Activated T-cell treated with anti-CD3 and anti-CD28 coated beads for 48 hours (primary cell): ENCODE measurements at places on chromosomes 6 and 20.

DNA sequence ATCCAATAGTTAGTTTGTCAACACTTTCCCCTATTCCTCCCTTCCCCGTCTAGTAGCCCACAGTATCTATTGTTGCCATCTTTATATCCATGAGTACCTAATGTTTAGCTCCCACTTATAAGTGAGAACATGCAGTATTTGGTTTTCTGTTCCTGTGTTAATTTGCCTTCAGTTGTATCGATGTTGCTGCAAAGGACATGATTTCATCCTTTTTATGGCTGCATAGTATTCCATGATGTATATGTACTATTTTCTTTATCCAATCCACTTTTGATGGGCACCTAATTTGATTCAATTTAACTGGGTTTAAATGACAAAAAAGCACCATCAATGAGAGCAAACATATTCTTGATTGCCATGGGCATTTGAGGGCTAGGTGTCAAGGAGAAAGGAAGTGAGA is 321.5 kb upstream of the TBX18 start:
- DNase-seq: no peak

DNA sequence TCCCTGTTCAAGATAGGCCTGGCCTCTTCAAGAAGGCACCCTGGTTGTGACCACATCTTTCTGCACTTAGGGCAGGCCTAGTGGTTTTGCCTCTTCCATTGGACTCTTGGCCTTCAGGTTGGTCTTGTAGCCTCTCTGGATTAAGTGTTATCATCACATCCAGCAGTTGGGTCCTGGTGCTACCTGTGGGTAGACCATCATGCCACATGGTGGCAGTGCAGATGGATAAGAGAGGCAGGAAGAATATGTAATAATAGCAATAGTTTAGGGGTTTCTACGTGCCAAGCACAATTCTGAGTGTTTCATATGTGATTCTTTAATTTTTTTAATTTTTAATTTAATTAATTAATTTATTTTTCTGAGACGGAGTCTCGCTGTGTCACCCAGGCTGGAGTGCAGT is 28.5 kb upstream of the SNRPB2 start:
- DNase-seq: no peak

GRCh38 chr6:351867-352289 is 39.7 kb upstream of the IRF4 start:
- DNase-seq: no peak

DNA sequence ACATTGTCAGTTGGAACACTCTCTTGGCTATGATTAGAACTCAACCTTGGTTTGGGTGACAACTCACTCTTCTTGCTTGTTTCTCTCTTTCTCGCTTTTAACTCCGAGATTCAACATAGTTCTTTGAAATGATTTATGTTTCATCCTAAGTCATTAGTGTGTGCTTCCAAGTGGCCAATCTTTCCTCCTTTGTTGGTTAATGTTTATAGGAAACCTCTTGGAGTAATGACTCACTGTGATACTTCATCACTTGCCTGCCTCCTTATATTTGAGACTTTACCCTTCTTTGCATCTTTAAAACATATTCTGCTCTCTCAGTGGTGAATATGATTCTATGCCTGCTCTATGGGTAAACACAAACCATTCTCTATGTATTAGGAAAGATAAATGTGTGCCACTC is 279.7 kb upstream of the FLRT3 start:
- DNase-seq: no peak

DNA sequence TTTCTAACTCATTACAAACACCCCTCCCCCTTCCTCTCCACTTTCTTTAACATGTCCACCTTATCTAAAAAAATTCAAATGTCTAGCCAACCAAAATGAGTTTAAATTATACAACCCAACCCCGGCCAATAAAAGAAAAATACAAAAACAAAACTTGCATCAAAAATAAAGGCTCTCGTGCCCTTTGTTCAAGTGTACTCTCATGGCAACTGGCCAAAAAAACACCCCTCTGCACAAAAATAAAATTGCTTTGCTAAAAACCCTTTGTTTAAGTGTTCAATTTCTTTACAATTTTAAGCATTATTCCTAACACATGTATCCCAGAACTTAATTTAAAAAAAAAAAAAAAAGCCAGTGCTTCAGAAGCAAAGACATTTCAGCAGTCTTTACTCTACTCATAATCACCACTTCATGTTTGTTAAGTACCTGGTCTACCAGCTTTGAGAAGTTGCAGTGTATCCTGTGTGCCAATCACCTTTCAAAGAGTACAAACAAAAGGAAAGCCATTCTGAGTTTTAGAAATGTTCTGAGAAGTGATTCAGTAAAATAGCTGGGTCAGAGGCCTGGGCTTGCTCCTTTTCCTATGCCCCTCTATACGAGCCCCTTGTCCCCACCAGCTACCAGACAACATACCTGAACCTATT is 87.5 kb downstream of the MDN1 start:
- no peak for DNase-seq

DNA sequence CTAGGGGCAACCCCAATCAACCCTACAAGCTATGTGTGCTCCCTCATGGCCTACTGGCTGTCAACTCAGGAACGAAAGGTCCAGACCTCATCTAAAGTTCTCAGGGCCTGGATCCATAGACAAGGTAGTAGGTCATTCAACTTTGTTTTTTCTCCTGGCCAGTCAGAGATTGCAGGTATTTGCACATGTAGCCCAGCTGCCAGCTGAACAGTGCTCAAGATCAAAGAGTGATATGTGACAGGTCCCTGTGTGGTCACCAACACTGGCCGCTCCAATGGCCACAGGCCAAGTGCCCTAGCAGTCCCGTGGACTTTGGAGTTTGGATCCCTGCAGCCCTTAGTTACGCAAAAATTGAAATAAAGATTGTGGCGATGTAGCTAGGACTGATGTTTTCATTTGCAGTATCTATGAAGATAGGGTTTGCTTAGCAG is 60.6 kb upstream of the ATXN1 start:
- no peak for DNase-seq

DNA sequence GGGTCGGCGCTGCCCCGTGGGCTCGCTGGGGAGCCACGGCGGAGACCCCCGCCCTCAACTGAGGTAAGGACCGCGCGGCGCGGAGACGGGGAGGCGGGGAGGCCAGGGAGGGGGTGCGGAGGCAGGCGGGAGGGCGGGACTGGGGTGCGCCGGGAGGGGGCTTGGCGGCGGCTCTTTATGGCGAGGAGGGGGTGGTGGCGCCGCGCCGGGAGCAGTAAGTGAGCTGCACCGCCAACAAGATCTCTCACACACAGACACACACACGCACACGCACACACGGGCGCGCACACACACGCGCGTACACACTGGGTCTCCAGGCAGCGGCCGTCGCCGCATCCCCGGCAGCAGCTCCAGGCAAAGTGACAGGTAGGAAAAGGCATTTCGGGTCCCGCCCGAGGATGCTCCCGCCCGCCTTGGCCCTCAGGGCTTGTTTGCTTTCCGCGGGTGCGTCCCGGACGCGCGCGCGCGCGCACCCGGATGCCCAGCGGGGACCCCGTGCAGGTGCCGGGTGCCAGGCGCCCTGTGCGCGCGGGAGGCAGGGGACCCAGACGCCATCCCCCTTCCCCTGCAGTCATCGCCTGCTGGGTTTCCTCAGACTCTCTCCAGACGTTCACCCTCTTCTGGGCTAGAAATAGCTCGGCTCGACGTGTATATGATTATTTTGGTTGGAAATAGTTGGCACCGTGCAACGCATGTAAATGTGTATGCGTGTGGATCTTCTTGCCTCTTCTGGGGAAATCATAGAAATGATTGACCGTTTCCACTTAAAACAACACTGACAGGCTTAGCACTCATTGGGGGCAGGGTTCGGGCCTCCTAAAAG is at the start of gene PLCB4:
Gene PLCB4 (plus strand): TSS at position 247 of the 823 bp plus-strand sequence. CDS start 238,728 bp downstream, outside the sequence.
- DNase-seq: no peak

- no peak for DNase-seq
These were observed 28.8 kb downstream of the MAP7 start for GRCh38 chr6:136521427-136521826.

GRCh38 chr6:111959766-111960165 is 86.5 kb upstream of the FYN start:
- DNase-seq: no peak

DNA sequence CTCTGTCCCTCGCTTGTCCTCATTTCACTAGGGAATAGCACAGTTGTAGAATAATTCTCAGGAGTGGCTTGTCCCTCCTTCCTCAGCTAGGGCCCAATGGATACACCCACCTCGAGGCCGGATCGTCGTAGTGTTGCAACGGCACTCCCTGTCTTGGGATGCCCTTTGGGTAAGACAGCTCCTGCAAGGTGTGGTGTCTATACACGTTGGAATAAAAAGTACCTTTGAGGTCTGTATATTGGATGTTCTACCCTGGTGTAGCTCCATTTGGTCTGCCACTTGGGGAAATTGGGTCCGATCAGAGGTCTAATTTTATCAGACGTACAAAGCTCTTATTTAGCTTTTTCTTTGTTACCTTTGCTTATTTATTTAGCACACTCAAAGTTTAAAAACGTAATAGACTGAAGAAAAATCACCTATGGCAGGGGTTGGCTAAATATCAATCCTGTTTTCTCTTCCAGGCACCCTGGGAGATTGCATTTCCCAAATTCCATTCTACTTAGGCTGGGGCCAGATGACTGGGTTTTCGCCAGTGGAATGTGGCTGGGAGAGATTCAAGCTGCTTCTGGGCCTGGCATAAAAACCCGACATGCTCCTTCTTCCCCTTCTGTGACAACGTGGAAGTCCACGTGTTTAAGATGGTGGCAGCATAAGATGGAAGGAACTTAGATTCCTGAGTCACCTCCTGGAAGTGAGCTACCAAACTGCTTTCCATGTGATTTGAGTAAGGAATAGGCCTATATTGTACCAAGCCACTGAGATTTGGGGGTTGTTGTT is 82.3 kb upstream of the CD83 start:
- no peak for DNase-seq

DNA sequence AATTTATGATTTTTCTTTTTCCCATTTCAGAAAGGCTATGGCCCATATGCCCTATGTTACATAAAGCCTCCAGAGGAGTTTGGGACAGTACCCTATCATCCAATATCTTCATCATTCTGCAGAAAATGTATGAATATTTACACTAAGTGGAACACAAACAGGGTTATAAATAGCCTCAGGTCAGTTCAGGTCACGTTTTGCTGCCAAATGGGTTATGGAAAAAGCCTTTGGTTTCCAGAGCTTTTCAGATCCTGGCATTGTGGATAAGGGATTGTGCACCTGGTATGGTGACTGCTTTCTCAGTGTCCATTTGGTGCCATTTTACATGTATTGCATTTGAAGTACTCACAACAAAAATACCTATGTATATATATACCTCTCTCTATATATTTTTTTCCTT is 29.4 kb downstream of the UTRN start:
- DNase-seq: no peak

- no peak for DNase-seq
These were observed 419.2 kb upstream of the SULF2 start for GRCh38 chr20:48204499-48204898.

DNA sequence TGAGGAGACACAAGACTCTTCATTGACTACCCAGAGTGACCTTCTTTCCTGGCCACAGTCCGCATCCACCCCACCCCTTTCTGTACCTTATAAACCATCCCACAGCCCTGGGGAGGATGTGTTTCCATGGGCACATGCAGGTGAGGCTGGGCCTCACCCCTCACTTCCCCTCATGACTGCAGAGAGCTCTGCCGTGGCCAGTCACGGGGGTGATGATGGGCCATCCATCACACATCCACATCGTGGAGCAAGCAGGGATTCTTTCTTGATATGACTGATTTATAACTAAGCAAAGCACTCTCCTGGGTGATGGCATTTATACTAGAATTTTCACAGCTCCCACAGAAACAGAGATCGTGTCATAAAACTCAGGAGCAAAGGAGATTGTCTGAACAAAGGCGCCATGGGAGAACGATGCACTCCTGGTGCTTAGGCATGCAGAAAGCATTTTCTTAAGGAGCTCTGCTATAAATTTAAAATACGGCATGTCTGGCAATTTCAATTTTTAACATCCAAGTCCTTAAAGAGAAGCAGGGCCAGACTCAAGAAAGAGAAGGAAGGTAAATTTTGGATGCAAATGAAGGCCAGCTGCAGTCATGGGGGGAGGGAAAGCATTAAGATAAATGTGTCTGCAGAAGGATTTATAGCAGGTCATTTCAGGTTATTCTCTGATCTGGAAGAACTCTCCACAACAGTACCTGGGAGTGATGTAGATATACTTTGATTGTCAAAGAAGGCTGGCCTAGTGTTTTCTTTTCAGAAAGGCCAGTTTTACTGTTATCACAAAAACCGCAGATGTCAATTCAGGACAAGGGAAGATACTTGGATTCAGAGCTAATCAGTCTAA is 777.0 kb downstream of the C6orf118 start:
- no peak for DNase-seq

DNA sequence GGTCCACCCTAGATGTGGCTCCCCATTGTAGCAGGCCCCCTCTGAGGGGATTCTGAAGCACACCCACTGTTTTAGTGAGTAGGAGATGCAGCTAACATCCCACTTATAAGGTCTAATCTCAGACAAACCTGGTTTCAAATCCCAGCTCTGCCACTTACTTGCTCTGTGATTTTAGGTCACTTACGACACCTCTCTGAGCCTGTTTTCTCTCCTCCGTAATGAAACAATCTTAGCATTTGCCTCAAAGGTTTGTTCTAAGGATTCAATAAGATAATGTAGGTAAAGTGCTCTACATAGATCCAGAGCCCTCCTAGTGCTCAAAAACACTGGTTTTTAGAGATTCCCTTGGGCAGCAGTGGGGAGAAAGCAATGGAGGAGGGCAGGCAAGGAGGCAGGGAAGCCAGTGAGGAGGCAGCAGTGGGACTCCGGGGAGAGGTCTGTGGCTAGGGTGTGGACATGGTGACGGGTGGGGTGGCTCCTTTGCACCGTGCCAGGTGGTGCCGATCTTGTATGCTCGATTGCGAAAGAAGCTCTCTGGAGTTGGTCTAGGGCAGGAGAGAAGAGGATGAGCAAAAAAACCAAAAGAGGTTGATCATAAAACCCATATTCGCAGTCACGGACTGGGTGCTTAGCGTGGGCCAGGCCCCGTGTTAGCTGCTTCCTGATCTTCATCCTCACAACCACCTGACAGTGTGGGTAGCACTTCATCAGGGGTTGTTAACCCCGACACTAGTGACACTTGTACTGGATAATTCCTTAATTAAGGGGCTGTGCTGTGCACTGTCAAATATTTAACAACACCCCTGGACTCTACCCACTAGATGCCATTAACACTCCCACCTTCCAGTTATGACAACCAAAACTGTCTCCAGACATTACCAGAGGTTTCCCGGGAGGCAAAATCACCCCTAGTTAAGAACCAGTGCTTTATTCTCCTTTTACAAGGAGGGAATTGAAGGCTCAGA is 16.8 kb upstream of the PTGIS start:
- DNase-seq: no peak

- peak; percentile 55 for DNase-seq
These were observed 757 bp upstream of the SAMD3 start for GRCh38 chr6:130223508-130223907.

DNA sequence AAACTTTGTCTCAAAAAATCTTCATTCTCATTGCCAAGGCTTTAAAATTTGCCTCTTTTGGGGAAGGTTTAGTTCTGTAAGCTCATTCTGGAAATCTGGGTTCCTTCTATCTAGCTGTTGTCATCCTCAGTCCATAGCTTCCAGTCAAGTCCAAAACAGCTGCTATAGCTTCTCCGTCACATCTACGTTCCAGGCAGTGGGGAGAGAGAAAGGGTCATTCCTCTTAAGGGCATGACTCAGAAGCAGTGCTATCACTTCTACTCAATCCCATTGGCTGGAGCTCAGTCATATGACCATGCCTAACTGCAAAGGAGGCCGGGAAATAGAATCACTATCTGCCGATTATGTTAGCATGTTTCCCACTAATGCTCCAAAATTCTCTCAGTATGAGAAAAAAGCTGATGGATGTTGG is 141.4 kb upstream of the PTPN1 start:
- DNase-seq: no peak

- DNase-seq: no peak
These were observed 23.1 kb downstream of the IYD start for GRCh38 chr6:150391890-150392289.

- no peak for DNase-seq
These were observed 57.0 kb downstream of the SLX4IP start for GRCh38 chr20:10492065-10492464.
